ENCODE measurements at places on chromosomes 6 and 20.

- no peak for DNase-seq
Observed at GRCh38 chr6:24245275-24245674, 112.6 kb downstream of the DCDC2 start.

DNA sequence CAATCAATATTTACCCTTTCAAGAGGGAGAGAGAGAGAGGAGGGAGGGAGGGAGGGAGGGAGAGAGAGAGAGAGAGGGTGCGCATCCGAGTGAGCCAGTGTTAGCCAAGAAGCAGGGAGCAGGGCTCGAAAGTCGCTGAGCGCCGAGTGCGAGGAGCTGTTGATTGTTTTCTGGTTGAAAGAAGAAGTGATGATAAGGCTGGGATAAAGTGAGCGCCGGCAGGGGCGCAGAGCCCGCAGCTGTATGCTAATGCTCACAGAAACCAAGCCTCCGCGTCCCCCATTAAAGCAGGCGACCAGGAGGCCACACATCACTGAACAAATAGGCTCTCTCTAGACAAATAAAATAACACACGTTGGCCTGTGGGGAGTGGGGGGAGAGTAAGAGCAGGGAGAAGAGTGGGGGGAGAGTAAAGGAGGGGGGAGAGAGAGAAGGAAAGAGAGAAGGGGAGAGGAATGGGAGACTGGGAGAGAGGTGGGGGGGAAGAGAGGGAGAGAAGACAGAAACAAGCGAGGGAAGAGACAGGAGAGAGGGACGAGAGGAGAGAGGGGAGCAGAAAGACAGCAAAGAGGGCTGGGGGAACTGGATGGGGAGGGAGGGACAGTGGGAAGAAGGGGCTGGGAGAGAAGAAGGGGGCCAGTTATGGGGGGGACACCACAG lies 5.0 kb upstream of the INSM1 start:
- DNase-seq: no peak

GRCh38 chr6:162560891-162561290 lies 166.7 kb downstream of the PRKN start:
- DNase-seq: no peak

- no peak for DNase-seq
Observed at GRCh38 chr6:147707524-147707923, 199.0 kb downstream of the SAMD5 start.

- DNase-seq: no peak
Observed at GRCh38 chr6:41021832-41022231, 17.2 kb downstream of the UNC5CL start.

DNA sequence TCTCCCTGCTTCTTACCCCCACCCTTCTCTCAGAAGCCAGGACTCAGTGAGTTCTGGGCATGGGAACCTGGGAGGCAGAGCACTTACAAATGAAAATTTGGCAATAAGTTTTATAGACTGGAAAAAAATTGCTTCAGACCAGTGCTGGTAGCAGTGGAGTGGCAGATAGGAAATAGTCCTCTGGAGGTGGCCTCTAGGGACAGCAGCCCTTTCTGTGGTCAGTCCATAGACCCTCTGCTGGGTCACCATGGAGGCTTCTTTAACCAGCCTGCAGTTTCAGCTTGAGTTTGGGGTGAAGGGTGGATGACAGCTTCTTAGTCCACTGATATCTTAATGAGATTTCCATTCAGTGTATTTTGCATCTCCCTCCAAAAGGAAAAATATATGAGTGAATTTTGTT lies 179.1 kb downstream of the ARID1B start:
- DNase-seq: no peak

DNA sequence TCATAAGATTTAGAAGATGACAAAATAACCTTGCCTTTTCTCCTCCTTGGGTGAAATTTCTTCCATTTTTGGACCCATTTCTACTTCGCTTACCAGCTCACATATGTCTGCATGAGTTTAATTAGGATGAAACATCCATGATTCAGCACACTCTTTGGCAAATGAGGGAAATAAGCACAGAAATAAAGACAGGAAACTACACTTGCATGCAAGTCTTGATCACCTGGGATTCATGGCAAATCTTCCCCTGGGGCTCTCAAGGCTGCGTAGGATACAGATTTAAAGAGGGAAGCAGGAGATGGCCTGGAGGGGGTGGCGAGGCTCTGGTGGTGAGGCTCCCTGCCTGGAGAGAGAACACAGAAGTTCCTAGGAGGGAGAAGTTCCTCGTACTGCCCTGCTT lies 147.8 kb downstream of the EDN3 start:
- DNase-seq: no peak

DNA sequence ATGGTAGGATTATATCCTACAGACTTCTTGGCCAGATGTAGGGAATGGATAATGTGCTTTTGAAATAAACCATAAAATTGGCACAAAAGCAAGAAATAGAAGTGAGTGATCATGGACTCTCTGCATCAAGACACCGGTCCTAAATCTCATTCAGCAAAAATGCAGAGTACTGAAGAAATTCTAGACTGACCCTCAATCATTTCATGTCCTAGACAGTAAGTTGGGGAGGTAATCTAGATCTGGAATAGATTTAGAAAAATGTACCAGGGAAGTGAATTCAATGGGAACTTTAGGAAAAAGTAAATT lies 69.7 kb upstream of the ADTRP start:
- no peak for DNase-seq

DNA sequence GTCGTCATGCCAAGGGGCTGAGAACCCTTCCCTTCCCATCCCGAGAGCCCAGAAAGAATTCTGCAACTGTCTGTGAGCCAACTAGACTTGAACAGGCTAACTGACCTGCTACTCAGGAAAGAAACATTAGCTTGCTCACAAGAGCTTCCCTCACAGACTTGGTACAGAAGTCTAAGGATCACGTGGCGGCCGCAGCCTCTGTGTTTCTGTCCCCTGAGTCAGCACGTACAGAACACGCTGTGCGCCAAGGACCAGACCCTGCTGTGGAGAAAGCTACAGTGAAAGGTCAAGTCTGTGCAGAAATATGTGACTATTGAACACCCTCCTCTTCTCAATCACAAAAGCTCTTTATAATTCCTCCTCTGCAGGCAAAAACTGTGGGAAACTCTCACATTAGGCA lies 151.3 kb upstream of the QKI start:
- DNase-seq: no peak

DNA sequence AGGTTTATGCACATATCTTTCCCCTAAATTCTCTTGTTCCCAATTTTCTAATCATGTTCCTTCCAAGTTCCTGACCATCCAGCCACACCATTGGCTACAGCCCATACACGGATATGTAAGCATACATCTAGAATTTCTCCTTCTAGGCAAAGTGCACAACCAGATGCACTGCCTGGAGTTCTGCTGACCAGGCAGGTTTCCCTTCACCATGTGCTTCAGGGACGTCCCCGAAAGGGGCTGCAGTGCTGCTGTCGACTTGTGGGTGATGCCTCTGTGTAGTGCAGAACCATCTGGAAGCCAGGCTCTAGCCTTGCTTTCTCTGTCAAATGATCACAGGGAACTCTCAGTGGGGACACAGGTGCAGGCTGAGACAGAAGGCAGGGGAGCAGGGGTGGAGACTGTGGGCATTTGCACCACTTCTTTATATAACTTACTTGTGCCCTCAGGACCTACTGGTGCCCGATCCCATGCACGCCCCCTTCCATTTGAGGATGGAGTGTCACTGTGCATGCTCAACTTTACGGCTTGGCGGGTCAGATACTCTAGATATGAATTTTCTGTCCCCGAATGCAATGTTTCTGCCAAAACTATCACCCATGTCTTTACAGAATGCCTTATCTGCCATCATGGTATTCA lies 37.5 kb upstream of the SMOC2 start:
- no peak for DNase-seq

- DNase-seq: no peak
Observed at GRCh38 chr6:148776321-148777308, 29.8 kb downstream of the UST start.

GRCh38 chr20:14334306-14334930 lies 3.0 kb downstream of the FLRT3 start:
- DNase-seq: no peak

DNA sequence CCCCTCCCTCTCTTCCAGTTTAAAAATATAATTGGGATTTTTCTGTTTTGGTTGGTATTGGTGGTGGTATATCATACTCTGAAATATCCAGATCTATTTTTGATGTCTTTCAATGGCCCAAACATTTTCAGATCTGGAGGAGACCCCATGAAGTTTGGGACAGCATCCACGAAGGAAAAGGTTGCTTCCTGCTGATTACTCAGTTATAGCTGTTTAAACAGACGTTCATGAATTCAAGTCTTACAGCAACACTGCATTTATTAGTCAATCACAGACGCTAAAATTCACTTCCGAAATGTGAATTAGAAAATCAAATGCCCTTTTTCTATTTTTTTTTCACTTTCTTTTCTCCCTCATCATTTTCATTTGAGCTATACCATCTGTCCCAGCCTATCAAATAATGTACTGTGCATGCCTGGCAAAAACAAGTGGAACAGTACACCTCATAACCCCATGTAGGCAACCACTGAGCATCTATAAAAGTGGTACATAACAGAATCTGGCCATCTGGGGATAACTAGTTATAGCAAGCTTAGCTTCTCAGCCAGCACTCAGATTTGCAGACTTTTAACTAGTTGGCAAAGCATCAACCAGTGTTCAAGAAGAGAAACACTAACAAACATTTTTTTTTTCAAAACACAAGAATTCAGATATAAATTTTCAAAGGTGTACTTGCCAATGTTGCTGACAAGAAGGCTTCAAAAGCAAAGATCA lies 124.5 kb downstream of the HIVEP2 start:
- no peak for DNase-seq

DNA sequence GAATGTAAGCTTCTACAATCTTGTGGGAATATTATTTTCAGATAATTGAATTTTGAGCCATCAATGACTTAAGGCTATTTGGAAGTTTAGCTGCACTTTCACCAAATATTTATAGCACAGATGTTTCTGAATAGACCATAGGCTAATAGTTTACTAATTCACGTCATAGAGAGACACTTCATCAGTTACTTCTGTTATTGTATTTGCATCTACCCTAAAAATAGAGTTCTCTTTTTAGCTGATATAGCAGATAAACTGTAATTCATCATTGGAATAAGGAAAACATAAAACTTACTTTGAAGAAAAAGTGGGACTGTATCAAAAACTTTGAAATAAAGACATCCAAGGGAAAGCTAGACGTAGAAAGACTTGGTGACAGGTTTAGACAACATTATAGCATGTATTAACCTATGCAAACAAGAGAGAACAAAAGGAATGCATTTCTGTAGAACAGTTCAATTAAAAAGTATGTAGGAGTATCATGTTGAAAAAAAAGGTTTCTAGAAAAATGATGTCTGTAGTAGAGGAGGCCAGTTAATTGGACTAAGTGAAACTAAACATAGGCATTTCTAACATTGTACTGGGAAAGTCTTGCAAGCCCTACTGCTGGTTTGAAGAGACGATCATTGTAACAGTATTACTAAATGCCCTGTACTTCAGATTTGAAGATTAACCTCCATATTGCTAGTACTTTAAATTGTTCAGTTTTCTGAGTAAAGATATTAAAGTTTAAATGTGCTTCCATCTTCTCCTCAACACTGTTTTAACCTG lies 123.3 kb downstream of the ZFAND3 start:
- DNase-seq: no peak

DNA sequence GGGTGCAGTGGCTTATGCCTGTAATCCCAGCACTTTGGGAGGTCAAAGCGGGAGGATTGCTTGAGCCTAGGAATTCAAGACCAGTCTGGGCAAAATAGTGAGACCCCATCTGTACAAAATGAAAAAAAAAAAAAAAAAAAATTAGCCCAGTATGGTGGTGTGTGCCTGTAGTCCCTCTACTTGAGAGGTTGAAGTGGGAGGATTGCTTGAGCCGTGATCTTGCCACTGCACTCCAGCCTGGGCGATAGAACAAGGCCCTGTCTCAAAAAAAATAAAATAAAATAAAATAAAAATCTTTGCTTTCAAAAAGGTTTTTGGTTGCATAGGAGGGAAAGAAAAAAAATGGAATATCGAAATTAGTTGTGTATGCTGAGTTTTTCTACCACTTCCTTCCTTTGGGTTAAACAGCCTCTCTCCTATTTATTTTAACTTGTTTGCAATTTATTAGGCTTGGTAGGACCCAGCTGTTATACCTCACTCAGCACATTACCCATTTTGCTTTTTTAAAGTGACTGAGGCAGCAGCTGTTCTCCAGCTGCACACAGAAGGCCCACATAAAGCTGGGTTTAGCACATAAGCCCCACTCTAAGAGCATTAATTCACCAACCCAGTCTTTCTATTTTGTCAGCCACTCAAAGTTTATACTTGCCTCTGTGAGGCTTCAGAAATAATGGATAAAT lies 152.3 kb downstream of the ZFAND3 start:
- no peak for DNase-seq

DNA sequence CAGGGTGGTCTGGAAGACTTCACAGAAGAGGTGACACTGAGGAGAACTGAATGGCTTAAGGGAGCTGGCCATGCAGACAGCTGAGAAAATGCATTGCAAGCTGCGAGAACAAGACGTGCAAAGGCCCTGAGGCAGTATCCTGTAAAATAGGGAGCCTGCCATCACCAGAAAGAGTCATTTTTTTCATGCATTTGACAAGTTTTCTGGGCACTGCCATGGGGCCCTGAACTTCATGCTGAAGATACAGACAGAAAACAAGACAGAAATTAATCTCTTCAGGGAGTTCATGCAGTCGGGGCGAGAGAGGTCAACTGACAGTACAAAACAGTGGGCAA lies 28.9 kb upstream of the NFATC2 start:
- no peak for DNase-seq

DNA sequence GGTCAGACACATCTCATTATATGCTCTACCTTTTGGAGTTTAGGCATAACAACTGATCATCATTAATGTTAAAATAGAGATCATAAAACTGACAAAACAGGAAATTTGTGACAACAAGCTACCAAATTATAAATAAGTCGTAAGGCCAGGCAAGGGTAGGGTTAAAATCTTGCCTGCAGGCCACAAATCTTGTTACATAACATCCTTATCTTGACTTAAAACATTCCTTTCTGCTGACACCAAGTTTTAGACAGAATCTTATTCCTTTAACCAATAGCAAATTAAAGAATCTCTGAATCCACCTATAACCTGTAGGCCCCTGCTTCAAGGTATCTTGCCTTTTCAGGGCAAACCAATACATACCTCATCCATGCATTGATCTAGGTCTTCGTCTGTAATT lies 32.5 kb upstream of the NKAIN2 start:
- no peak for DNase-seq

GRCh38 chr20:23634044-23634801 lies 3.5 kb downstream of the CST3 start:
- no peak for DNase-seq

DNA sequence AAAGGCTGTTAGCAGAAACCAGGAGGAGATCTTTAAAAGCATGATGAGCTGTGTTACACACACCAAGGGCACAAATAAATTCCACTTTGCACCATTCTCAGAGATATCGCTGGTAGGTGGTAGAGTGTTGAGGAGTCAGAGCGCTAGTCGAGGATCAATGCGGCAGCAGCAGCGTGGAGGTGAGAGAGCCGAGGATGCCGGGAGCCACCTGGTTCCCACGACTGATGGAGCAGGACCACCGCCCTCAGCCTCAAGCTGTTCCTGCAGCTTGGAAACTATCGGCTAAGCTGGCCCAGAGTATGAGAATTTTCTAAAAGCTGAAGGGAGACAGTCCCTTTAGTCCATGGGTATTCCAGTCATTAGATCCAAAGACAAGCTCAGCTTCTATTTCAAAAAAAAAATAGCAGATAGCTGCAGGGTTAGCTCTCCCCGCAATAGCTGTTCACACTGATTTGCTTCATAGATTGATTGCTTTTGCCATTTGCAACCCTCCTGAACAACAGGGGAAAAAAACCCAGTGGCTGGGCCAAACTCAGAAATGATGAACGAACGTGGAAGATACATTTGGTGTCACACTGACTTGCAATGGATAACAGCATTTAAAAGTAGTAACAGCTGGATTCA lies 106.2 kb downstream of the LCA5 start:
- no peak for DNase-seq

- DNase-seq: no peak
Observed at GRCh38 chr6:129748212-129748900, 38.4 kb upstream of the ARHGAP18 start.
